ENCODE measurements at places on chromosomes 4 and X.

DNA sequence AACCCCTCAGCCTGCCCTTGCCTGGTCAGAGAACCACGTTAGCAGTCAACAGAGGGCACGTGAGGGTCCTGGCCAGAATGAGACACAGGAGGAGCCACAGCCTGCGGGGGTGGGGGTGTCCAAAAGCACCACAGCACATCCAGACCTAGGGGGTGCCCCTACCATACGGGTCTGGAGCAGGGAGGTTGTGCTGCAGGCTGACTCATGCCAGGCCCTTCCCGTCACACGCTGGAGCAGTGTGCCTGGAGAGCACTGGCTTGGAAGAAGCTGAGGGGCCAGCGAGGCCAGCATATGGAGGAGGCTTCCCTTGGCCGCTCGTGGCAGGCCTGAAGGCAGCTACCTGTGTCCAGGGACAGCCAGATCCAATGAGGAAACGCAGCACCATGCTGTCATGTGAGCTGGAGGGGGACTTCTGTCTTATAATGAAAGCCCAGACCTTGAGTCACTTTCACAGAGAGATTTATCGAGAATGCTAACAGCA, 1.5 kb upstream of the IRAK1 start:
- DNase-seq: no peak

DNA sequence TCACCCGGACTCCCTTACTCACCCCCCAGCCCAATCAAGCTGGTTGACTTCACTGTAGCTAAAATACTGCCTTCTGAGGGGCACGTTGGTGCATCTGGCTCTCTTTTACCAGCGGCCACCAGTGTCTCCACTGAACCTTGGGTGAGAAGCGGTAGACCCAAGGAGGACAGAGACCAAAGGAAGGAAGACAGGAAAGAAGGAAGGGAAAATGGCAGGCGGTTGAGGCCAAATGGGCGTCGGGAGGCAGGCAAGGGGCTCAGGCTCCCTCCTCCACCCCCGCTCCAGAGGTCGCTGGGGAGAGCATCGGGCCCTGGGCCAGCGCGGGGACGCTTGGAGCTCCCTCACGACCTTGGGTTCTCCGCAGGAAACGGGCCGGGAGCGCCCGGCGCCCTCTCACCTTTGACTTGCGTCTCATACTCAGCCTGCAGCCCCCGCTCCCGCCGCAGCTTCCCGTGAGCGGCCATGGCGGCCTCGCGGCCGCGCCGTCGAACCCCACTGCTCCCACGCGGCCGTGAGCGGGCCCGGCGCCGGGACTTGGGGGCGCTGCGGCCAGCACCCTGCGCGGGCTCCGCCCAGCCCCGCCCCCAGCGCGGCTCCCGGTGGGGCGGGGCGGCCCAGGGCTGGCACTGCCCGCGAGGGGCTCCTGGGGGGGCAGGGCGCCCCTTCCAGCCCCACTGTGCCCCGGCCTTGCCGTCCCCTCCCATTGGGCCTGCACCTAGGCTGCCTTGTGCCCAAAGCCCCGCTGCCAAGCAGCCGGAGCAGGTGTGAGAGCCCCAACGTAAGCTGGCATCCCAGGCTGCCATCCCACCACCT, at the start of gene ARHGAP4:
TSS of gene ARHGAP4 (minus strand) at position 526 of the 813 bp plus-strand sequence. CDS start at position 464, 62 bp downstream.
- DNase-seq: peak; percentile 49

DNA sequence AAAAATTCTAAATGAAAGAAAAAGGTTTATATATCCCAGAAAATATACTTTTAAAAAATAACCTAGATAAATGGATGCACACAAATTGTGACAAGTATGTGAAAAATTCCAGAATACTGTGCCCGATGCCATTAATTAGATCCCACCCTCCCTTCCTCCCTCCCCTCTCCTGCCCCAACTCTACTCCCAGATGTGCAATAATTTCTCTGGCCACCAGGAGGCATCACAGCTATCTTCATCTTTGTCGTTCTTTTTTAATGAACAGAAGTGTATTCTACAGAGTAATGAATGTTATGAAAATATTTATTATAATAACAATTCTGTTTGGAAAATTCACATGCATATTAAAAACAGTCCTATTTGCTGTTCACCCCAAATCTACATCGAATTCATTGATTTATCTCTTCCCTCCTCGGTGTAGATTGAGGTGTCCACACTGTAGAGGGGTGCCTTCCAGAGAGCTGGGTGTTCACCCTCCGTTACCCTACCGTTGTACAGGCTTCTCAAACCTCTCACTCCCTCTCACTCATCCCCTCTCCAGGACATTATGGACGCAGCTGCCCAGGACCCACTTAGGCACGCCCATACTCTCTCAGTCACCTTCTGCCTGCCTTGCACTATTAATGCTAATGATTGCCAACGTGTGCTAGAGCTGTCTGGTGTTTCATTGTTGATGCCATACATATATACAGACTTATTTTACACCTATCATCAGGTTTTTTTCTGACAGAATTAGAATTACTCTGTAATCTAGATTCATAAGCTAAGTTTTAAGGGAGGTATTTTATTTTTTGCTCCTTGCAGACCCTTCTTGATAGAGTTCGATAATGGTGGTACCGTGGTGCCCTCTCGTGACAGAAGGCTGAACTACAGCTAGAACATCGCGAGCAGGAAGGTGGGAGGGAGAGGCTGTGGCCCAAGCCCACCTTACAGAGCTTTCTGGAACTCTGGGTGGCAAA, 14.1 kb downstream of the RAB40AL start:
- peak; percentile 50 for DNase-seq

GRCh38 chr4:167210166-167210565, 24.1 kb downstream of the SPOCK3 start:
- DNase-seq: no peak

GRCh38 chr4:142850478-142850877, 4.4 kb upstream of the INPP4B start:
- DNase-seq: no peak

DNA sequence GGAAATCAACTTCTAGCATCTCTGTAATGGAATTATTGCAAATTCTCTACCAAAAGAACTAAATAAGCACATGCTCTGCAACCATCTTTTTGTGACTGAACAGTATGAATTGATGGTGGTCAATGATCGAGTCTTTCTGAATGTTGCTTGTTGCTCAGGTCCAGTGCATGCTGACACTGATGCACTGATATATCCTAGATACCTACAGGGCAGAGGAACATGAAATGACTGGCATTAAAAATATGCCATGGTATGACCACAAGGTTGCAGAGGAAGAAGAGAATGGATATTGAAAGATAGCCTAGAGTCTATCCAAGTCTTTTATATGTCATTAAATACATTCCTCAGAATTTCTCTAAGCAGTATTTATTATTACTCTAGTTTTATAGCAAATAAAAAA, 692.8 kb upstream of the TENM3 start:
- DNase-seq: no peak

DNA sequence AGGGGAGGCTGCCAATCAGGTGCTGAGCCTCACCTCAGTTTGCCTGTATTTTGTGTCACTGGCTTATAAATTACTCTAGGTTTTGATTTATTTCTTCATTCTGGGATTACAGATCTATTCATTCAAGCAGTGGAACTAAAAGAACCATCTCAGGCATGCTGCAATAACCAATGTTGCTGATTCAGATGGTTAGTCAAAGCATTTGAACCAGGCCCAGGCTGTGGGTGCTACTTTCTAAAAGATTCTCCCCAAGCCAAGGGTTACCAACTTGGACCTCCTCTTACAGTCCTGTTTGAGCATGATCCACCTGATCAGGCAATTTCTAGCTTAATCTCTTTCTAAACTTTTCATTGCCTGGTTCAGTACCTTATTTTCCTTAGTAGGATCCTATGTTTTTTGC, 67.2 kb downstream of the TMEM131L start:
- no peak for DNase-seq

DNA sequence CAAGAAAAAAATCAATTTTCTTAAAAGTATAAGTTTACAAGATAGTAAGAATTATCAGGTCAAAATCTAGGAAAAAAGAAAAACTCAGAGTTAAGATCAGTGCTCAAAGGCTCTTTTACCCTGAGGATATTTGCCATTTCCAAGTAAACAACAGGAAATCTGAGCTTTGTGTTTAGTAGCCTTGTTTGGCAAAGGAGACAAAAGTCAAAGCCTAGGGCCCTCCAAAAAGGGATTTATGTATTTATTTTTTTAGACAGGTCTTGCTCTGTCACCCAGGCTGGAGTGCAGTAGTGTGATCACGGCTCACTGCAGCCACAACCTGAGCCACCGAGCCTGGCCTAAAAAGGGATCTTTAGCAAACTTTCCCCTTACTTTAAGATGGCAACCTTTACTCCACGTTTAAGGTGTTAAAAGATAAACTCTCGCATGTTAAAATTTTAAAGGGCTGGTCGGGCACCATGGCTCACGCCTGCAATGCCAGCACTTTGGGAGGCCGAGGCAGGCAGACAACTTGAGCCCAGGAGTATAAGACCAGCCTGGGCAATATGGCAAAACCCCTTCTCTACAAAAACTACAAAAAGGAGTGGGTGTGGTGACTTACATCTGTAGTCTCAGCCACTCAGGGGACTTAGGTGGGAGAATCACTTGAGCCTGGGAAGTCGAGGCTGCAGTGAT, 21.3 kb upstream of the OPHN1 start:
- no peak for DNase-seq

DNA sequence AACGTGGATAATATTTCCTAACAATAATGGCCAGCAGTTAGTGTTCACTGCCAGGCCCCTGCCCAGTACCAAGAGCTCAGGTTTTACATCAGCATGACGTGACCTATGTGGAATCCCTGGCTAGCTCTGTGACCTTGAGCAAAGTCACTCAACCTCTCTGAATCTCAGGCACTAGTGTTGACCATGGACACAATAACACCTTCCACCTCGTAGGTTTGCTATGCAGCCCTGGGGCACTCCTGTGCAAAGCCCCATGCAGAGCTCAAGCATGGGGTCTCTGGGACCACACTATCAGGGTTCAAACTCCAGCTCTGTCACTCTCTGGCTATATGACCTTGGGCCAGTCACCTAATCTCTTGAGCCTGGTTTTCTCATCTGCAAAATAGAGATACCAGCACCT, 38.7 kb upstream of the MSX1 start:
- DNase-seq: no peak

GRCh38 chrX:13087322-13088155, 43.1 kb upstream of the FAM9C start:
- peak; percentile 87 for DNase-seq

- no peak for DNase-seq
Observed at GRCh38 chr4:152661649-152662048, 18.1 kb downstream of the TMEM154 start.

DNA sequence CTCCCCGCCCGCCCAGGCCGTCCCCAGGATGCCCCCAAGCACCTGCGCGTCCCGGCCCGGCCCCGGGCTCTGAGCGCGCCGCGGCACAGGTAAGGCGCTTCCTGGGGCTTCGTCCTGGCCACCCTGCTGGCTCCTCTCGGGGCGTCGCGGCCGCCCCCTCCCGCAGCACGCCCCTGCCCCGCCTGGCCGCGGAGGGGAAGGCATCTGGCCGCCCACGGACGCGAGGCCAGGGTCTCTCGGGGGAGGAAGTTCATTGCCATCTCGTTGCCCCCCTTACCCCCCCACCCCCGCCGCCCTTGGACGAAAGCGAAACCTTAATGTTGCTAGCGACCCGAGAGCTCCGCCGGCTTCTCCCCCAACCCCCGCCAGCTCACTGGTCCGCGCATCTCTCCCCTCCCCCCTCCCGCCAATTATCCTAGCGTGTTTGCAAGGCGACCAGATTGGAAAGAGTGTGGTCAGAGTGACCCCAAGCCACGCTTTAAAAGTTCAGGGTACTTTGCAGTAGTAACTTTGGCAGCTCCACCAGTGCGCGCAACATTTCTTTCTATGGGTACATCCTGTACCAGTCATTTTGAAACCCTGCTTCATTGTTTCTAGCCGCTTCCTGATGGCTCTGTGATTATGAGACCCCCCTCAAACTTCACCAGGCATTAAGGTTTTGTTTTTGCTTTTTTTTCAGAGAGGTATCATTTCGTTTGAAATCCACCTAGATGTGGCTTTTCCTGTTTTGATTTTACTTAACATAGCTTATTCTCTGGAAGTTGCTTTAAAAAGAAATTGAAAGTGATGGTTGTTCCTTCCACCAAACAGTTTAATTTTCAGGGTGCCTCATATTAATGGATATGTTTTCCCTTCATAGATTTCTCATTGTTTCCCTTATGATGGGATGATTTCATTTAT, 626 bp downstream of the TBC1D1 start:
- DNase-seq: peak; percentile 59

DNA sequence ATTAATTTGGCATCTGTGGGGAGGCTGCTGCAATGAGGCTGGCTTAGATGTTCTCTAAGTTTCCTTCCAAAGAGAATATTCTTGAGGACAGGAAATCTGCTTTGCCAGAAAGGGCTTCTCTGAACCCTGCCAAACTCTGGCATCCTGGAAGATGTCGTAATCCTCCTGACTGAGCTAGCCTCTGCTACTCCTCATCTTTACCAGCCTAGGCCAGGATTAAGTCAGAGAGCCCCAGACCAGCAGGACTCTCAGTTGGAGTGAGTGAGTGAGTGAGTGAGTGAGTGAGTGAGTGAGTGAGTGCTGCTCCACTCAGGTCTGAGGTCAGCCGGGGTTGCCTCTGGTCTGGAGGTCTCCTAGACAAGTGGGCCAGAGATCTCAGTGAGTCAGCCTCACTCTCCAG, 104.9 kb upstream of the SOD3 start:
- DNase-seq: no peak

DNA sequence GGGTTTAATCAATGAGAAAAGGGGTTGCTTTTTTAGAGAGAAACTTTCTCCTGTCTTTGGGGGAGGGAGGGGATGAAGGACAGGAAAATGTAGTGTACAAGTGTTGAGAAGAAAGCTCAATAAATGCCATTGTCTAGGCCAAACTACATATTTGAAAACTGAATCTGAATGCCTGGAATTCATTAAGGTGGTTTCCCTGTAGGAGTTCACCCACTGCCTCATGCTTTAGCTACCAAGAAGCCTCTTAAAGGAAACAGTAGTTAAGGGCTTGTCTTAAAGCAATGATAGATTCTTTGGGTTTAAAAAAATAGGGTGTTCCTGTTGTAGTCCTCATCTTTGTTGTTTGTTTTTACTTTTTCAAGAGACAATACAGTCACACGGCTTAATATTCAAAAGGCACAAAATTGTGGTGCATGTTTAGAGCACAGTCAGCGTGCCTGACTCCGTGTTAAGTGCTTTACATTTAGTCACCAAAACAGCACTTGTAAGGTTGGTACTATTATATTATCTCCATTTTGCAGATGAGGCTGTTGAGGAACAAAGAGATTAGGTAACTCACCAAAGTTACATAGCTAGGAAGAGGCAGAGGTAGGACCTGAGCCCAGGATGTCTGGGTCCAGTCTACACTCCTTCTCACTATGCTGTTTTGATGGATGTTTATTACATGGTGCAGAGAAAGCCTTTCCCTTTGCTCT, 46.0 kb downstream of the FNIP2 start:
- DNase-seq: no peak

DNA sequence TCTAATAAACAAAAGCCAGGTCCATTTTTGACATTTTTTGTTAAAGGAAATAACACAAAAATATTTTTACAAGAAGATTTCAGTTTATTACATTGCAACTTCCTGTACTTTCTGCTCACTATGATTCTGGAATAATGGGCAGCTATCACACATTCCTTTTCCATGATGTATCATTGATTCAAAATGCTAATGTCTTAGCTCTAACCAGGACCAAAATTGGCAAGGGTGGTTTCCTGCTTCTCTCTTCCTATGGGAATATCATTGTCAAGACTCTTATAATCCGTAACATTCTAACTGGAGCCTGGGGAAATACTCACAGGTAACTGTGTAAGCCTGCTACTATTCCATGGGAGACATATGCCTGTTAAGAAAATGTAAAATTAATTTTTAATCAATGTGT, 218.6 kb downstream of the DCAF12L2 start:
- DNase-seq: no peak
